SJSA1 (cell line): ENCODE measurements at places on chromosomes 12 and 14. TPM values are rescaled to one million over a fixed set of nuclear protein-coding genes. Genes with fewer than 3 reads are reported as not detected.

CAPRIN2 gene
- total RNA-seq = 29.4 and 36.5 TPM in 2 replicates

NOVA1 gene
- total RNA-seq = not detected in 2 replicates

DNA sequence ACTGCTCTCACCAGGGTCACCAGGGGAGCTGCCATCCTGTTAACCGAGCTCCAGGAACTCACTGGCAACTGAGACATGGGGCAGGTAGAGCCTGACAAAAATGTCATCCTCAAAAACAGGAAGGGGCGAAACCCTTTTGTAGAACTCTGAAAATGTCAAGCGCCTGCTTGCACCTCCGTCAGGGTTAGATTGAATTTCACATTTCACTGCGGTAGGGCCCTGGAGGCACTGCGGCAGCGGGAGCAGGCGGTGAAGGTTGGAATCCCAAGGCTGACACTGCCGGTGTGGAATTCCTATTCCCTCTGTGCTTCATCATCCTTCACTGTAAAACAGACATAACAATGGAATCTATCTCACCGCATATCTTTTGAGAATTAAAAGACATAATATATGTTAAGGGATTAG lies 142.8 kb upstream of the TMCC3 start:
- no peaks in the 10 kb centered on the region for H3K27me3 ChIP-seq
- H3K4me1 ChIP-seq = no peaks in the 10 kb centered on the region; the same call in 1 of the 2 replicates
- no peaks in the 10 kb centered on the region for H3K36me3 ChIP-seq

DNA sequence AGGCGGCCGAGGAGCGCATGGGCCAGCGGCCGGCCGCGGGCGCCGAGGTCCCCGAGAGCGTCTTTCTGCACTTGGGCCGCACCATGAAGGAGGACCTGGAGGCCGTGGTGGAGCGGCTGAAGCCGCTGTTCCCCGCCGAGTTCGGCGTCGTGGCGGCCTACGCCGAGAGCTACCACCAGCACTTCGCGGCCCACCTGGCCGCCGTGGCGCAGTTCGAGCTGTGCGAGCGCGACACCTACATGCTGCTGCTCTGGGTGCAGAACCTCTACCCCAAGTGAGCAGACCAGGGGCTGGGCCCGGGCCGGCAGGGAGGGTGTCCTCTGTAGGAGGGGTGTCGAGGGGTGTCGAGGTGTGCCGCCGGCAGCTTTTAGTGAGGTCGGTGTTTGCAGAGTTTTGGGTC lies 4.1 kb downstream of the TNFAIP2 start:
- DNase-seq = no peak
- H3K27me3 ChIP-seq = no peaks in the 10 kb centered on the region
- H3K36me3 ChIP-seq = peaks cover 36% of the 10 kb centered on the region
- peaks cover 68% of the 10 kb centered on the region for H3K4me1 ChIP-seq
- H3K4me3 ChIP-seq = no peak overlapping the region

DNA sequence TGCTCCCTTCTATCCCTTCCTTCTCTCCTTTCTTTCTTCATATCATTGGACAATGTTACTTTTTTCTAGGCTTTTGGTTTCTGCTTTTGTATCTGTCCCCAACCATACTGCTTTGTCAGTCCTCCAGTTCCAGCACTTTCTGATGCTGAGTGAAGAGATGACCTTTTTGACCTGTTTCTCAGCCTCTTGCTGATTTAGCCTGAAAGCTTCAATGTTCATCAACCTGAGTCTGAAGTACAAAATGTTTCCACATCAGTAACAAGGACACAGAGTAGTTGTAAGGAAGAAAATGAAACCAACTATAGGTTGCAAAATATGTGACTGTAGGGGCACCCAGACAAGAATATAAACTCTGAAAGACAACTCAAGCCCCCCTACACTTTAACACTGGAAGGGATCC lies 25.2 kb upstream of the AKAP6 start:
- H3K4me3 ChIP-seq = no peak overlapping the region
- no peaks in the 10 kb centered on the region for H3K36me3 ChIP-seq
- no peaks in the 10 kb centered on the region for H3K27me3 ChIP-seq
- DNase-seq = no peak

DNA sequence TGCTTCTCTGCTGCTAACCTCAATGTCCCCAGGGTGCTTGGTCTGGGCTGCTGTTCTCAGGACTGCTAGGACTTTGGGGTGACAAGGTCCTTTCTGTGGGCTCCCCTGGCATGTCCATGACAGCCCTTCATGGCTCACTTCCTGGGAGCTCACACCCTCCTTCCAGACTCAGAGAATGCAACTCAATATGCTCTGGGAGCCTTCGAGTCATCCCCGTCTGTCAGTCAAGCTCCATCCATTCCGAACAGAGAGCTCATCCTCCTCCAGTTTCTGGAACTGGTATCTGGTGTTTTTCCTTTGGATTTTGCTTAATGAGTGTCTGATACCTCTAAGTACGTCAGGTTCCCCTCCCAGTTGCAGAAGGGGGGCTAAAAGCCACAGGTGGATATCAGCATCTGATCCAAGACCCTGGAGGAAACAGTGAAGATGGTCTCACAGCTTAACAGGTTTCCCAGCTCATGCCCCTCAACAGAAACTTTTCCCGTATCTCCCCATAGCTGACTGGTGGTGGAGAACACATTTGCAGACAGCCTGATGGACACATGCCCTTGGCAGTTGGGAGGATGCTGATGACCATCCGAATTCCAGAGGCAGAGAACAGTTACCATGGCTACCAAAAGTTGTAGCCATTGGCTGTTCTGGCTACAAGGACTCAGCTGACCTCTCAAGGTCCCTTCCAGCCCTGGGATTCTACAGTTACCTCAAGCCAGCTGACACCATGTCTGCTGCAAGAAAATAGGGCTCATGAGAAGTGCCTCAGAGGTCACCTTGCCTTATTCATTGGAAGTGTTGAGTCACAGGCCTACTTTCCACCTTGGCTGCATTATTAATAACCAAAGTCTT lies 9.5 kb upstream of the RAB35 start:
- H3K27me3 ChIP-seq = no peaks in the 10 kb centered on the region
- DNase-seq = no peak
- H3K27ac ChIP-seq = no peak overlapping the region
- no peak overlapping the region for H3K4me3 ChIP-seq
- peaks cover 52% of the 10 kb centered on the region for H3K36me3 ChIP-seq
